Activated CD4-positive, alpha-beta T cell treated with anti-CD3 and anti-CD28 coated beads for 1 hour (primary cell): ENCODE measurements at places on chromosomes 2 and 18.

DNA sequence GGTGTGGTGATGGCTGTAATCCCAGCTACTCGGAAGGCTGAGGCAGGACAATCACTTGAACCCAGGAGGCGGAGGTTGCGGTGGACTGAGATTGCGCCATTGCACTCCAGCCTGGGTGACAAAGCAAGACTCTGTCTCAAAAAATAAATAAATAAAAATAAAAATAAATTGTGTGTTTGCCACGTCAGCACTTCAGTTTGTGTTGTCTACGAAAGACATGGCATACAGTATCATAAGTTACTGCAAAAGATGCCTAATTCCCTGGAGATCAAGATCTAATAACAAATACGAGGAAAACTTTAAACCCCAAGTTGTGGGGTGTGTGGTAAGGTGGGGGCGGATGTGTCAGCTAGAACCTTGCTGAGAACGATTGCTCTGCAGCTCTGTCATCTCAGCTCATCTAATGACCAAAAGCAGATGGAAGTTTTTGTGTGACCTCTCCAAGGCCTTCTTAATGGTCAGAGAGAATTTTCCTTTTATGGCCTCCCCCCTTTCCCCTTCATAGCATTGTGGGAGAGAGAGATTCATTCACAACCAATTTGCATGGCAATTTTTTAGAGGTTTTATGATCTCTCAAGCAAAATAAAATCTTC lies 11.3 kb downstream of the NPAS2 start:
- no peak for DNase-seq

- DNase-seq = no peak
Measured at GRCh38 chr2:182946958-182947369, 80.5 kb upstream of the FRZB start.

DNA sequence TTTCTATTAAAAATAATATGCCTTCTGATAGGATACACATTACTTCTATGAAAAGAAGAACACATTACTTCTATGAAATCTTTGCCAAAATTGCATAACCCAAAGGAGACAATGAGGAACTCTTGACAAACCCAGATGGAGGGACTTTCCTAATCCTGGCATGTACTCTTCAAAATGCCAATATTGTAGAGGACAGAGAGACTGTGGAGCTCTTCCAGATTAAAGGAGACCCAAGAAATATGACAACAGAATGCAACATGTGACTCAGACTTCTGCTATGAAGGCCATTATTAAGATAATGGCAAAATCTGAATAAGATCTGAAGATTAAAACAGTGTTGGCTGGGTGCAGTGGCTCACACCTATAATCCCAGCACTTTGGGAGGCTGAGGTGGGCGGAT lies 22.2 kb downstream of the SOWAHC start:
- no peak for DNase-seq

GRCh38 chr2:234981197-234982095 lies 29.6 kb downstream of the SH3BP4 start:
- DNase-seq = no peak

DNA sequence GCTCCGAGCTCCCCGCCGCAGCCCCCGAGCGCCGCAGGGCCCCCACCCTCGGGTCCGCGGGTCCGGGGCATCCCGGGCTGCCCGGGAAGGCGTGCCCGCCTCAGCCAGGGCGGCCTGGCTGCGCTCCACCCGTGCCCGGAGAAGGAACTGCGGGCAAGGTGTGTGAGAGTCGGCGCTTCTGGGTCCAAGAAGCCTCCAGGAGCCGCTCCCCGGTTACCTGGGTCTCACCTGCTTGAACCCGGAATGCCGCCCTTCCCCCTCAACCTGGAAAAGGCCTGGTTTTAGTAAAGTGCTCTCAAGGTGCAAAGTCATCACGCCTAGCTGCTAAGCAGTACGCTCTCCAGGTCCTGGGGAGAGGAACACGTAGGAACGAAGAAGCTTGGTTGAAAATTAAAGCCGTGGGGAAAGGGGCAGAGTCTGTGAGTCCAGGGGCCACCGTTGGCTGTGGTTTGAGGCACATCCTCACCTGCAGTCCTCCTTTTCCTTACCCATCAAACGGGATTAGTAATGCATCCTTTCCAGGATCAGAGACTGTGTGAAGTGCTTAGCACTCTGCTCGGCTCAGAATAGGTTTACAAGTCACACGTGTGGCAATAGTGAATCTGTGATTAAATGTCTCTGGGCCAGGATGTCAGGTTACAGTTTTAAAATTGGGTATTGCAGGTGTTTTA lies 1.2 kb downstream of the ASAP2 start:
- no peak for DNase-seq

GRCh38 chr2:31038385-31038784 lies 99.9 kb downstream of the GALNT14 start:
- no peak for DNase-seq

- no peak for DNase-seq
Measured at GRCh38 chr2:155802888-155803287, 529.6 kb downstream of the NR4A2 start.
